ENCODE measurements at places on chromosomes 11 and 22. TPM values are rescaled to one million over a fixed set of nuclear protein-coding genes. Genes with fewer than 3 reads are reported as not detected.

DNA sequence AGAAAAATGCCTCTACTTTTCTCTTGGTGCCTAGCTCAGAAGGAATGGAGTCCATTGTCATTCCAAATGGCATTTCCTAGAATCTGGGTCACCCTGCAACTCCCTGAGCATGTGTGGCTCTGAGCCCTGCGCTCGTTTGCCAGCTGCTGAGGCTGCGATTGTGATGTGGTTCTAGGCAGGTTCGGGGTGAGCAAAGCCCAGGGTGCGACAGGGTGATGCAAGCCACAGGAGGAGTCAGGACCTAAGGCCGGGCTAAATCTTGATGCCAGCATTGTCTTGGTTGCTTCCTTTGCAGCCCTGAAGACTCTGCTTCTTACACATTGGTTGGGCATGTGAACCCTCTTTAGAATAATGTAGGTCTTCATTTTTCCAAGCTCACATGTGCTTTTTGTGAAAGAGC is 131.0 kb downstream of the MORC2 start:
- no peak for DNase-seq

DNA sequence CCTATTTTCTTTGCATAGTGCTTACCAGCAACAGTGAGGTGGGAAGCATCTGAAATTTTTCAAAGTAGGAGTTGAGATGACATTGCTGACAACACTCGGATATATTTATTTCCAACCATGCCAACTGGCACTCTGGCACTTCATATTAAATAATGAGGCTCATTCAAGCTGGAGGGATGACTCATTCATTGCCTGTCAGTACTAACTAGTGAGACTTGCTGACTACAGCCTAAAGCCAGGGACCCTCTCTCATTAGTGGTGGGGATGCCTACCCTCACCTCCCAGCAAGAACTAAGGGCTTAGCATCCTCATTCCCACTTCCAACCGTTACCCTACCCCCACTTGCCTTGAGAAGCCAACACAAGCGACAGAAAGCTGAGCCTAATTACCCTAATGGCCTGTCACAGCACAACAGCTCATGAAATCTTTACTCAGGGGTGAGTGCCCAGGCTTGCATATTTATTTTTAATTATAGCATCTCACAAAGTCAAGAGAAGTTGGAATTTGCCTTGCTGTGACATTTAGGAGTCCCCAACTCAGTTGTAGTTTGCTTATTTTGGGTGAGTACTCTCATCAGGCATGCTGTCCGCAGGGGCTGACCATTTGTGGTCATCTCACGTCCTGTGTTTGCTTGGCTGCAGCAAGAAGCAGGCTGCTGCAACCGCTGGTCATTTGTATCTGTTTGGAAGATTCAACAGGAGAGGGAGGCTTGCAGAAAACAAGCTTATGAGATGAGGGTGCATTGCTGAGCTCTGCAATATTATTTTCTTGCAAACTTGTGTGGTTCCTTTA is 181.6 kb upstream of the POU2AF2 start:
- no peak for DNase-seq

GRCh38 chr11:112016765-112017376 is 8.3 kb upstream of the DLAT start:
- no peak for DNase-seq

The SLC37A2 gene
- total RNA-seq: 3.9 TPM

Measured in tongue (tissue), 3 donors.